ENCODE measurements at places on chromosomes 5 and 9. TPM values are rescaled to one million over a fixed set of nuclear protein-coding genes. Genes with fewer than 3 reads are reported as not detected.

The HAPLN1 gene
- not detected for total RNA-seq

The FOXD4 gene
- 0.32 TPM for total RNA-seq

The C5orf58 gene
- total RNA-seq: not detected

The TAF11L5 gene
- total RNA-seq: not detected
